NCI-H1694 treated with DMSO at 0.1 percent for 48 hours (cell line): ENCODE measurements at places on chromosomes 2 and 18.

DNA sequence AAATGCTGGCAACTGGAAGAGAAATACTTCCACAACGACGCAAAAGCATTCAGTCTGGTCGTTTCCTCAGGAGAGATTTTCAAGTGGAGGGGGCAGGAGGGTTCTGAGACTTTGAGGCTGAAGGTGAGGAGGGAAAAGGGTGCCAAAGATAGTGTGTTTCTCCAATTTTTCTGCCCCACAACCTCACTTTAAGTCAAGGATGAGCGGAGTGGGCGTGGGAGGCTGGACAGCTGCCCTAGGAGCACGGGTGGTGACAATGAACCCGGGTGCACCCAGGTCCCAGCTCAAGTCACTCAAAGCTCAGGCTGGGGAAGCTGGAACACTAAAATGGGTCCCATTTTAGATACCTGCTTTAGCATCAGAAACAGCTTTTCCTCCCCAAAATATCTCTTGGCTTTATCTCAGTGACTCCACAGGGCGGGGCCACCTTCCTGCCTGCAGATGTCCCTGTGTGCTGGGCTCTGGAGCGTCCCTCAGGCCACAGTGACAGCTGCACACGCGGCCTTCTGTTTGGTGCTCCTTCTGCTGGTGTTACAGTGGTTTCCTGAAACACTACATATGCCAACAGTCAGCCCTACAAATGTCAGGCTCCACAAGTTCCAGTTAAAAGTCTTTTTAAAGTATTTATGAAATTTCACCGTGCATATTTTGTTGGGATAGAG is 1.4 kb upstream of the MBP start:
- peak; percentile 57 for DNase-seq

DNA sequence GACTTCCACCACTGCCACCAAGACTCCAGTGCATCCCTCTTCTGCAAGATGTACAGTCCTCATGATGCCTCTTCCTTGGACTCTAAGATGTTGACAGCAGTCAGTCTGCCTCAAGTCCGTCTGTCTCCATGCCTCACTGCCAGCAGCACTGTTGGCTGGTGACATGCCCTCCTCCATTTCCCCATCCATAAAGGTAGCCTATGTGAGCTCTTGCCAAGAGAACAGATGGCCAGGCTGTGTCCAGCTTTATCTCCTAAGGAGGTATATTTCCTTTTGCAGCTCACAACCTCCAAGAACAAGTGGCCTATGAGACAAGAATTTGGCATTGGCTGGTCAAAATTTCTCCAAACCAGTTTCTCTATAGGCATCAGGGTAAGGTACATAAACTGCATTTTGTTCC is 149.3 kb upstream of the HNRNPA3 start:
- DNase-seq = no peak

DNA sequence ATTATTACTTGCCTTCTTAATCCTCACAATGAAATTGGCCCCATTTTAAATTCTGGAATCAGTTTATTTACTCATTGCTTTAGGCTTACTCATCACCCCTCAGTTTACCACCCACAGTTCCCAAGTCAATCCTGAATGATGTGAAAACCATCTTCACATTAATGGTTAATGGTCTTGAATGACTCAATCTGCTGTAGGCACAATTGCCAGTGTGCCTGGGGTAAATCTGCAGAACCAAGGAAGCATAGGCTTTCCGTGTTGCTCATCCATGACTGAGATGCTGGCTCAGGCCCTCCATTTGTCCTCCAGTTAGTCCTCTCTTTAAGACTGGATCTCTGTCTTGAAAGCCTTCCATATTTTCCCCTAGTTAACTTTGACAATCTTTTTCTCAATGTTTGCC is 164.5 kb downstream of the PMAIP1 start:
- no peak for DNase-seq

GRCh38 chr2:195503208-195503607 is 153.8 kb upstream of the SLC39A10 start:
- DNase-seq = no peak

DNA sequence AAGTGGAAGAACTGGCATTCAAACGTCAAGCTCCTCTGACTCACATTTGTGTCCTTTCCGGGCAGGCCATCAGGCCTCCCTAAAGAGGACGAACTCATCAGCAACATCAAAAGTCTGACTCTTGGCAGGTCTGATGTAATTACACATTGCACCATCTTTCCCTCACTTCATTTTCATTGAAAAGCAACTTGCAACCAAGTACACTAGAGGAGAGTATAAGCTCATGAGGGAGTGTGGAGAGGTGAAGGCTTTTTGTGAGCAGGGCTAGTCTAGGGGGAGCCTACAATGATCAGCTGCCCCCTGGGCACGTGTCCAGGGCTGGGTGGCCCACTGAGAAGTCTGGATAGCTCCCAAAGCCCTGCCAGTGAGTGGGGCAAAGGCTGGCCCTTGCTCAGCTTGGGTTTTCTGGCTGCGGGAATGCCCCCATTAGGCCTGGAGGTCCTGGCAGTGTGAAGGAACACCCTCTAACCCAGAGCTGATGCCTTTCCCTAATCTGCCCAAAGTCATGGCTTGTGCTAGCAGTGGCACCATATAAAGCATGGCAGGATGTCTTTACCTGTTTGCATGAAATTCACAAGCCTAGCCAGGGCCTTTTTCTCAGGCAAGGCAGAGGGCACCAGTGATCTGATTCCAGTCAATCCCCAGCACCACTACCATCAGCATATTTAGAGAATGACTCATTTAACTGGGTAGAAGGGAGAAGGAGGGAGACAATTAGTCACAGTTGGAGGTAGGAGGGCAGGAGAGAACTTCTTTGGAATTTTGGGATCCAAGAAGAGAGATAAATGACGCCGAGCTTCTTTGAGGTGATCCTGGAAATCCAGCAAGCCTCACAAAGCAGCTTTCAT is 8.5 kb upstream of the DAW1 start:
- DNase-seq = no peak

GRCh38 chr2:195543063-195543462 is 114.0 kb upstream of the SLC39A10 start:
- DNase-seq = no peak

- no peak for DNase-seq
Measured at GRCh38 chr2:180203972-180204371, 196.9 kb upstream of the CWC22 start.

- DNase-seq = no peak
Measured at GRCh38 chr2:230874456-230874855, 9.7 kb downstream of the ITM2C start.

DNA sequence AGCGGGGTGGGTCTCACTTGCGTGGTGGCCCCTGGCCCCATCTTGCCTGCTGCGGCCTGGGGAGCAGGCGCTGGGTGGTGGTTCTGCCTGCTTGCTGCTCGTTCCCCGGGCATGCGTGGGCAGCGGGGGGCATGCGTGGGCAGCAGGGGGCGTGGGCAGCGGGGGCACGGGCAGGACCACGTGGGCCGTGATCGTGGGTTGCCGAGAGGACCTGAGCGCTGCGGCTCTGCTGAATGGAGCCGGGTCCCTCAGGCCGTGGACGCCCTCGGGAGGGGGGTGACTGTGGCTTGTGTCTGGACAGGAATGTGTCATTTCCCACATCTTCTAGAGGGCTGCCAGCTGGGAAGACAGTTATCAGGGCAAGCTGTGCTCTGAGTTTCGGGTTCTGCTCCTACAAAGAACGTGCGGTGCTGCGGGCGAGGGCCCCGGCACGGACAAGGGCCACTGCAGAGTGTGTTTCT is 8.3 kb upstream of the GAL3ST2 start:
- DNase-seq = no peak

DNA sequence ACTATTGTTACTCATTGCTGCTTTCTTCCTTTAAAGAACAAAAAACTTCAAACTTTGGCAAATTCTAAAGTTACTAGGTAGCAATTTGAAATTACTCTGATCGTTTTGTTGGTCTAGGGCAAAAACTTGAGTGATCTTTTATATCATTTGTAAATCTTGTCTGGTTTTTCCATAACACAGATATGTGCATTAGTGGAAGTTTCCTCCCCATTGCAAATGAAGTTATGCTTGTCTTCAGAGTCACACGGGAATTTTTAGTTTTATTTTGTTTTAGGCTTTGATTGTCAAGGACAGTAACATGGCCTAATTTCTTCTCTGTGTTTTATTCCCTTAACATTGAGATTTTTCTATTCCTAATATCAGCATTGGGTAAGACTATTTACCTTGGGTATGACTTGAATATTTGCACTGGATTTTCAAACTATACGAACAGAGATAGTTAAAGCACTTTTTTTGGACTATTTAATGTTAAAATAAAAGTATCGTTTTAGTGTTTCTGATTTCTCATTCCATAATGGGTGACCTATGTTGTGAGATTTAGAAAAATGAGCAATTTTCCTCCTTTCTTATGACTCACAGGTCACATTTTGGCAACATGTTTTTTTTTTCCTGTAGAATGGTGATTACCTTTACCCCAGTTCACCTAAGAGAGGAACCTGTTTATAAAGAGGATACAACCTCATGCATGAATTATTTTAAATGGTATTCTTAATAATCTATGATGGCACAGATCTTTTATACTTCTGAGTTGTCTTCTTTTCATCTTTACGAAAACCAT is 65.0 kb downstream of the BABAM2 start:
- no peak for DNase-seq

GRCh38 chr2:231068525-231069222 is 12.0 kb downstream of the PSMD1 start:
- DNase-seq = no peak

DNA sequence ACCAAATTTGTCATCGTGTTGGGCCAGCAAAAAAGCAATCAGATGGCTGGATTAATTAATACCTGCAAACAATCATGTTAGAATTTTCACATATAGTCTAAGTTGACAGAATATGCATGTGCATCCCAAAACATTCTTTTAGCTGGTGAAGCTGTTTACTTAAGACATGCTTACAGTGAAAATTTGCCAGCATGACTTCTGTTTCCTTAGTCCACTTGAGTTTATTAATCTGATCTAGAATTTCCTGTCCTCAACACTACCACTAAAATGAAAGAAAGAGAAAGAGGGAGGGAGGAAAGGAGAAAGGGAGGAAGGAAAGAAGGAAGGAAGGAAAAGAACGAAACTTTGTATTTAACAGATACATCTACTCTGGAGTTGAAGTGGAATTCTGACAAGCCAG is 2109.9 kb upstream of the PIK3C3 start:
- no peak for DNase-seq
